Stimulated activated CD8-positive, alpha-beta memory T cell treated with anti-CD3 and anti-CD28 coated beads, Interleukin-7, amount 100 ng/mL, for 1 hour (primary cell): ENCODE measurements at places on chromosomes 4 and X.

DNA sequence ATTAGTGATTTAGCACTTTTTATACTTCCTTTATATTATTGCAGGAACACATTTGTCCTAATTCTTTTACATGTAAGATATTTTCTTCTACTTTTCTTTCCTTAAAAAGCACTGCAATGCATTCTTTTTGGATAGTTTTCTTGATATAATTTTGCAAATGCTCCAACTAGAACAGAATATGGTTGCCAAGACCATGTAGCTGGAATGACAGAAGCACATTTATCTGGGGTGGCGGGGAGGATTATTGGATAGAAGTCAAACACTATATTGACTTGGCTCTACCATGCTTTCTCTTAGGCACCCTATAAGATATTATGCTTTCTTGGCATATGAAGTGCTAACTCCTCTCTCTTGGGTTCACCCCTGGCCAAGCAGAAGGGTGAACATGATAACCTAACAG, 983.5 kb downstream of the FAT4 start:
- DNase-seq: no peak

GRCh38 chrX:31480696-31481095, 408.9 kb upstream of the FTHL17 start:
- DNase-seq: no peak

- DNase-seq: no peak
Observed at GRCh38 chrX:121307449-121307848, 260.0 kb downstream of the GLUD2 start.

DNA sequence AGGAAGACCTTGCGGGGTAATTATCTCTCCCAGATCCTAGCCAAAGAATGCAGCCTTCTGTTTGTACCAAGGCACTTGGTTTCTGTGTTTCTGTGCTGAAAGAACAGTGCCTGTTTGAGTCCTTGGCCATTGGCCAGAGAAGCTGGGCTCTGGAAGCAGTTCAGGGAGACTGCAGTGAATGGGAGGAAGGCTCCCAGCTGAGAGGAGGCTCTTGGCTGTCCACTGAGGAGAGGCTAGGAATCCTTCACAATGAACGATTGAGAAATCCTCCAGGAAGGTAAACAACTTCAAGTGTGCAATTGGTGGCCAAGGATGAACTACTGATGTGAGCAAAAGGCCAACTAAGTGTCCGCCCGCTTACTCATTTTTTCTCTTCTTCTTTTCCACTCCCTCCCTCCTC, 61.3 kb downstream of the HS3ST1 start:
- no peak for DNase-seq

DNA sequence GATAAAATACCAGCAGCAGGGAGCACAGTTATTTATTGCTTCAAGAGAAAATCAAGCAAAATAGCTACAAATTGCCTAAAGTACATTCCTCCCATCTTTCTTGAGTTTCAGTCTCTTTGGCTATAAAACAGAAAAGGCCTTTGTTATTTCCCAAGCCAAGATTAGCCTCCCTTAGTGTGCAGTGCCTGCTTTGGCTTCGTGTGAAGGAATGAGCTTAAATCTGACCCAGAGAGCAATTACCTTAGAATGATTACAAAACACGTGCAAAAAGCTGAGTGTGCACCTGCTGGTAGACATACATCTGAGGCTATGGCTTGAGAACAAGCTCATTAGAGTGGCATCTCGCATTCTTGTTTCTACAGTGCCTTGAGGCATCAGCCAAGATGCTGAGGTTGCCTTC, 250.8 kb downstream of the C4orf33 start:
- DNase-seq: no peak

DNA sequence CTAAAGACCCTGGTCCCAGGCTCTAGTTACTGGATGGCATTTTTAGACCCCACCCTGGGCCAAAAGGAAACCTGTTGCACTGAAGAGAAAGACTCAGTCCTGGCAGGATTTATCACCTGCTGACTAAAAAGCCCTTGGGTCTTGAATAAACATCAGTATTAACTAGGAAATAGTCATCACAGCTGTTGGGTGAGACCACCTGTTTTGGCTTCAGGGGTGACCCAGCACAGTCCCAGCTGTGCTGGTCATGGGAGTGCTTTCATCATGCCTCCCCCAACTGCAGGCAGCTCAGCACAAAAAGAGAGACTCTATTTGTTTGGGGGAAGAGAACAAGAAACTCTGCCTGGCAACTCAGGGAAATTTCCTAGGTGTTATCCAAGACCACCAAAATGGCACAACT, 903.2 kb downstream of the C4orf33 start:
- no peak for DNase-seq

DNA sequence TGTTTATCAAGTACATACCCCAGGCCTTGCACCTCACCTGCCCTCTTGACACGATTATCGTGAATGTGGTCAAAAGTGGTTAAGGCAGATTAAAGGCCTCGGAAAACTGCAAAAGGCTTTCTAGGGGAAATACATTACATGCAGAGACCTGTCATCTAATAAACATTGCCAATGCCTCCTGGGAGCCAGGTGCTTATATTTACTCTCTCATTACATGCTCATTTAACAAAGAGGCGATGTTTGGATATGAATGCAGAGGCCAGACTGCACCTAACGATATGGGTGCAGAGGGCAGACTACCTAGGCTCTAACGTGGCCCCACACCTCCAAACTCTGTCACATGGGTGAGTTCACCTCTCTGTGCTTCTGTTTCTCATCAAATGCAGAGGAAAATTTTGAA, 14.5 kb downstream of the CRMP1 start:
- DNase-seq: no peak

DNA sequence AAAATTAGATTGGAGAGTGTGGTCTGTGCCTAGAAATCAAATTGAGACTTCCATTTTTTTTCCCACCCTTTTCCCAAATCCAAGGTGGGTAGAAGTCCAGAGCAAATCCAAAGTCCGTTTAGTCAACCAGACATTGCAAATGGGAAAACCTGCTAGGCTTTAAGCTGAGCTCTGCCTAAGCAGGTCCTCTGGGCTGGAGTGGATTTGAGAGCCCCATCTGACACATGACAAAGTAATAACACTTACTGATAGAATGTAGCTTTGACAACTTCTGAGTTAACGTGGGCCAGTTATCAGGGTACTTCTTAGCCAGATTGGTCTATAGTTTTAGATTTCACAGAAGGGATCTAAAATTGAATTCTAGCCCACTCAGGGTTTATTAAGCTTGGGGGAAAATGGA, 242.3 kb downstream of the GALNTL6 start:
- DNase-seq: no peak

DNA sequence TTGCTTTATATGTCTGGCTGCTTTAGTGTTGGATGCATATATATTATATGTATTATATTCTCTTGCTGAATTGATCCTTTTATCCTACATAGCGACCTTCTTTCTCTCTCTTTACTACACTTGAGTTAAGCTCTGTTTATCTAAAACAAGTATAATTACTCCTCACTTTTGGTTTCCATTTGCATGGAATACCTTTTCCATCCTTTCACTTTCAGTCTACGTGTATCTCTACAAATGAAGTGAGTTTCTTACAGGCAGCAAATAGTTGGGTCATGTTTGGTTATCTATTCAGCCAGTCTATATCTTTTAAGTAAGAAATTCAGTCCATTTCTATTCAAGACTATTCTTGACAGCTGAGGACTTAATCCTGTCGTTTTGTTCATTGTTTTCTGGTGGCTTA, 167.5 kb upstream of the USP38 start:
- DNase-seq: no peak

DNA sequence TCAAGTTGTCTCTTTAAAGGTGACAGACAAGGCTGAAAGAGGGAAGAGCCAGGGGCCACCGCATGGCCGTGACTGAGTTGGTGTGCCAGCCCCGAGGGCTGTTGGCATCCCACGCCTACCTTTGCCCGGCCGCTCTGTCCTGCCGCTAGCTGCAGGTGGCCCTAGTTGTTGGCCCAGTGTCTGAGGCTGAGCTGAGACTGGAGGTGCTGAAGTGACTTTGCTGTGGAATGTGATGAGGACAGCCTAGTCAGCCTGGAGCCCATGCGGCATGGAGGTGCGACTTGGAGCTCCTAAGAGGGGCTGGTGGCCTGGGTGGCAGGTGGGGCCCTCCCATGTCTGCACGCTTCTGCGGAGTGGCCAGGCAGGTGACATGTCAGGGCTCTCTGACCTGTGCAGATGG, 6.6 kb downstream of the TADA2B start:
- no peak for DNase-seq
